NCI-H1092 treated with DMSO at 0.1 percent for 48 hours (cell line): ENCODE measurements at places on chromosomes 12 and 14.
A peak's percentile ranks its signal among the peaks of the same experiment; 100 is the strongest.

GRCh38 chr12:109877504-109878246 lies 2.7 kb downstream of the GLTP start:
- no peak for DNase-seq

GRCh38 chr12:19239616-19240234 lies 110.2 kb downstream of the PLEKHA5 start:
- no peak for DNase-seq

- DNase-seq = no peak
Measured at GRCh38 chr14:74255281-74255680, 16.0 kb downstream of the VSX2 start.

DNA sequence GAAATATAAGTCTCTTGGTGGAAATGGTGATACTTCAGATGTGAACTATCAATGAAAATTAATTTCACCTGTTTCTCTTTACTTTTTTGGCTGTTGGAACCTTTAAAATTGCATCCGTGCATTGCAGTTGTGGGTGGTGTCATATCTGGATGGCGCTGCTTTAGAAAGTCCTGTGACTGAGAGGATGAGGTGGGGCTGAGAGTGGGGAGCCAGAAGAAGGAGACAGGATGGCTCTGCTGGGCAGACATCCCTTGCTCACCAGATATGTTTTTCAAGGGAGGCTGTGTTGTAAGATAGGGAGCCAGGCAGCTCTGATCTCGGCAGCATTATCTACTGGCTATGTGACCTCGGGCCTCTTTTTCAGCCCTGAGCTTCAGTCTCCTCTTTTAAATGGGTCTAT lies 12.7 kb downstream of the ASB2 start:
- no peak for DNase-seq

GRCh38 chr12:124213666-124214347 lies 81.1 kb upstream of the RFLNA start:
- DNase-seq = no peak

- peak; percentile 43 for DNase-seq
Measured at GRCh38 chr12:53743266-53744129, 8.3 kb downstream of the CISTR start.

DNA sequence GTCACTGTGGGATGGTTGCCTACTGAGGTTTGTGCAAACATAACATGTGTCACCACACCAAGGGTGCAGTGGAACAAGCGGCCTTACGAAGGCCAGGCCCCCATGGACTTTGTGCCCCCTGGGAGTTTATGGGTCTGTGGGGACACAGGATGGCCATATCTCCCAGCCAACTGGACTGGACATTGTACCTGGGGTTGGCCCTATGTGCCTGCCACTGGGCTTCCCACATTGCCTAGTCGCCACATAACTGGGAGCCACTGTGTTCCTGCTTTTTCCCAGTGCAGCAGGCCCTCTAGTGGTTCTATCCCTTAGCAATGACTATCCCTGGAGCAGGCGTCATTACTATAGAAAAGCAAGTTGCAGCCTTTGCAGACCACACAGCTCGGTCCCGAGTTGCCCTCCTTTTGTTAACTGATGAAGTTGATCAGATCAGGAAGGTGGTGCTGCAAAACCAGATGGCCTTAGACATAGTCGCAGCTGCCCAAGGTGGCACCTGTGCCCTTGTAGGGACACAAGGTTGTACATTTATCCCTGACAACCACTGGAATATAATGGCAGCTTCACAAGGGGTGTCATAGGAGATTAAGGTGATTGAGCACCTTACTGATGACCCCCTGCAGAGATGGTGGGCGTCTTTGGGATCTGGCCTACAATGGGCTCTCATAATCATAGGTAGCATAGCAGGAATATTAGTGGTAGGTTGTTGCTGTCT lies 15.2 kb upstream of the RNASE12 start:
- peak; percentile 8 for DNase-seq

- no peak for DNase-seq
Measured at GRCh38 chr12:25959071-25959961, 834 bp downstream of the RASSF8 start.

DNA sequence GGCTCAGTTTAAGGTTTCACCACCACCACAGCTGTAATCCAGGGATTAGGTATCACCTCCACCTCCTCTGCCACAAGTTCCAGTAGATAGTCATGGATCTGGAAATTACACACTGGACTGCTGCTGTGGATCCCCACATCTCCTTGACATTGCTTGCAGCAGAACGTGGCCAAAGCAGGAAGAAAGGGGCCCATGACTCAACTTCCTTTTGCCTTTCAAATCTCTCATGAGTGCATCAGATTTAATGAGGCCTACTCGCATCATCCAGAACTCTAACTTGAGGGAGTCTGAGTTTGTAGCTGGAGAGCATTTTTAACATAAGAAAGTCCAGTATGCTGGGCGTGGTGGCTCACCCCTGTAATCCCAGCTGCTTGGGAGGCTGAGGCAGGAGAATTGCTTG lies 29.2 kb upstream of the TMED10 start:
- no peak for DNase-seq

DNA sequence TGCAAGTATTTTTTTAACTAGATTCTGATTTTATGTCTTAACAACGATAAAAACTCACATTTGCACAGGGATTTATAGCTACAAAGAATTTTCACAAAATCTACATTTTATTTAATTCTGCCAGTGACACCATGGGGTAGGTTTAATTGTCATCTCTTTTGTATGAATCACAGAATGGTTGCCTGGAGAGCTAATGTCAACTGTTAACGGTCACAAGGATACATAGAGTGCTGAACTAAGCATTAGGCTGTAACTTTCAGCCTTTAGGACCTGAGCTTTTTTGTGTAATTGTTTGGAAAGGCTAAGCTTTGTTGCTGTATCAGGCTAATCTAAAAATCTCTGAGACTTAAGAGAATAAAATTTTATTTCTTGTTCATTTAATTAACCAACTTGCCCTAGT lies 465.3 kb upstream of the TBX3 start:
- no peak for DNase-seq

- no peak for DNase-seq
Measured at GRCh38 chr14:82635915-82636314, 1102.3 kb upstream of the SEL1L start.
